ENCODE measurements at places on chromosomes 6 and 20.

- DNase-seq = peak; percentile 81
These were observed 1.4 kb downstream of the QKI start for GRCh38 chr6:163415620-163416556.

DNA sequence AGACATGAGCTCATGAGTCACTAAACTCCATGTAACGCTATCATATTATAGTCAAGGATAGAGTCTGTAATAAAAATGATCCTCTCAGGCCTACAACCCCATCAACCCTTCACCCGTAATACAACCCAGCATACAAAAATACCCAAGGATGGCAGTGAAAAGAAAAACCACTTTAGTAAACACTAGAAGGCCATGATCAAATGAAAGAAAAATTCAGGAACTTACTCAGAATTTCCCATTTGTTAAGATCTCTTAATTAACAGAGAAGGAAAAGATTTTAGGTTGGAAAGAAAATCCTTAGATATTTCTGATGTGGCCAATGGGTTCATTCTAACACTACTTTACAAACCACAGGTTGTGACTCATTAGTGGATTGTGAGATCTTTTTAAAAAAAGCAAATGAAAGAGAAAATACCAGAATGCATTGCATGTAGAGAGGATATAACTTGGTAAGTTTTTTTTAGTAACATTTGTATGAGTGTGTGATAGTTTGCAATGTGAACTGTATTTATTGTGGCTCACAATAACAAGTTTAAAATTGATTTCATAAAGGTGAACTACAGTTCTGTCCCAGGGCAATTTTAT is 8.0 kb upstream of the UBE2J1 start:
- no peak for DNase-seq

DNA sequence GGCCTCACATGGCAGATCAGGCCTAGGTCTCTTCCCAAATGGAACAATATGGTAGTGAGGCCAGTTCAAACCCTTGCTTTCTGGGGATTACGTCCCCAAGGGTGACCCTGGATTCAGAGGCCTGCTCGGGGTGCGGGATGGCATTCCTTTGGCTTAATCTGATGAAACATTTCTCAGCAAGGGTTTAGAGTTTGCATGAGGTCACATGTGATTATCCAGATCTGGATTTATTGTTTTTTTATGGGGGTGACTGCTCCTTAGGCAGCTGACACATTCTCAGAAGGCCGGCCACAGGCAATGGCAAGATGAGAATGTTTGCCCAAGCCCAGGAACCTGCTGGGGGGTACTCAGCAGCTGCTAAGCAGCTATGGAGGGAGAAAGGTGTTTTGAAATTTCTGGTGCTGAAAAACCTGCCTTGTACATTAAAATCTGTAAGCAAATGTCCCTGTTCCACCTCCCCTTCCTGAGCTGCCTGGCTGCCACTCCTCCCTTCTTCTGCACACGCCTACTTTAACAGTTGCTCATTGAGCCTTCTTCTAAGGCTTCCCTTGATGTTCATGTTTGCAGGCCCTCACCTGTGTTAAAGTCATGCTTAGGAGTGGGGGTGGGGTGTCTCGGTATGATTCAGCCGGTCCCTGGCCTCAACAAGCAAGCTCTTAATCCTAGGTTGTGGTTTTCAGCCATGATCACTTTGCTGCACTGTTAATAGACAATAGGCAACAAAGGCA is 37.9 kb upstream of the FUCA2 start:
- peak; percentile 73 for DNase-seq

DNA sequence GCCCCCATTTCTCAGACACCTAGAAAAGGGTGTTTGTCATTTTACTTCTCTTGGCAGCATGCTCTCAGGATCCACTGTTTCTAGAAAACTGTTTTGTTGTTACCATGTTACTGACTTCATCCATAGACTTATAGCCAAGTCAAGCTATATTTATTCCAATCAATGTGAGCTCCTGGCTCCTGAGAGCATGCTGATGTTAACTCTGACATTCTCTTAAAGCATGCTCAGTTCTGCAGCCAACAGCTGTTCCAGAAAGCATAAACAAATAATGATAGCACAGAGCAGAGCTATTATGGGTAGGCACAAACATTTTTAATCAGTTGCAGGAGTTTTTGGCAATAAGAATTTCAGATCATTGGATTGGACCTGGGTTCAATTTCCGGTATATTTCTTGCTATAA is 92.4 kb upstream of the CEP85L start:
- no peak for DNase-seq

DNA sequence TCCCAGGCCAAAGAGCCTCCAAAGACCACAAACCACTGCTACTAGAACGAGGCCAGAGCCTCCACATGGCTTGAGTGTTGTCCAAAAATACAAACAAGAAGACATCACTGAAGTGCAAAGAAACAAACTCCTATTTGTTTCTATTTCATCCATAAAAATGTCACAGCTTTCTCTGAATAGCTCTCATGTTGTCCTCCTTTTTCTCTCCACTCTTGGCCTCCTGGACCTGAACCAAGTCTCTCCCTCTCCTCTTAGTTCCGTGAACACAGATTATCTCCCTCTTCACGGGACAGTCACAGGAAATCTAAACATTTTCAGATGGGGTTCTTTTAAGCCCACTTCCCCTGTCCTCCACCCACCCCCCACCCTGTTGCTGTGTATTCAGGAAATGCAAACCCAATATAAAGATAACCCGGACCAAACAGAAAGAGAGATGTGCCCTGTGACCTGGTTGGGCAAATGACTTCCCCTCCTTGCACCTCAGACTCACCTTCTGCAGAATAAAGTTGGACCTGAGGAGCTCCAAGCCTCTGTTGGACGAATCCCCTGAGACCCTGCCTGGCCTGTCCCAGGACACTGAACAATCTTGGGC is 75.8 kb upstream of the MRPS10 start:
- no peak for DNase-seq

GRCh38 chr6:6312901-6313441 is 7.5 kb downstream of the F13A1 start:
- peak; percentile 14 for DNase-seq

- DNase-seq = no peak
These were observed 40.3 kb downstream of the GPX5 start for GRCh38 chr6:28565823-28566526.

Data from activated CD4-positive, alpha-beta T cell treated with anti-CD3 and anti-CD28 coated beads, Interleukin-2, amount 10 ng/mL, durations not matched to agents 24 days and 14 days (primary cell).